ENCODE measurements at places on chromosomes 1 and 21. TPM values are rescaled to one million over a fixed set of nuclear protein-coding genes. Genes with fewer than 3 reads are reported as not detected.

GRCh38 chr1:224733027-224733911 is 117.2 kb downstream of the CNIH3 start:
- DNase-seq, result no peak

- no peak for DNase-seq
Observed at GRCh38 chr1:231841616-231842344, 215.2 kb downstream of the DISC1 start.

GRCh38 chr1:63670164-63670563 is 77.0 kb downstream of the PGM1 start:
- no peak for DNase-seq

DNA sequence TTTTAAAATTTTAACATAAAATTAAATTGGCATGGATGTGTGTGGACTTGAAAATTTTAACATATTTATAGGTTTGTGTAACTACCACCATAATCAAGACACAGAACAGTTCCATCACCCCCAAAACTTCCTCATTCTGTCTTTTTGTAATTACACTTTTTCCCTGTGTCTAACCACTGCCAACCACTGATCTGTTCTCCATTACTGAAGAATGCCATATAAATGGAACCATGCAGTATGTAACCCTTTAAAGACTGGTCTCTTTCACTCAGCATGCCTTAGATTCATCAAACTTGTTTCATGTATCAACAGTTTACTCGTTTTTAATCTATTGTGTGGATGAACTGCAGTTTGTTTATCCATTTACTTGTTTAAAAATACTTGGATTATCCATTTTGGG is 13.0 kb upstream of the AHCYL1 start:
- DNase-seq, result no peak

- no peak for DNase-seq
Observed at GRCh38 chr1:9201401-9202239, 33.0 kb upstream of the H6PD start.

Gene HSD3B1
- not detected for total RNA-seq

Gene RSBN1
- total RNA-seq, result 32.7 TPM

Gene C1orf74
- 2.8 TPM for total RNA-seq

Measured in activated naive CD8-positive, alpha-beta T cell treated with anti-CD3 and anti-CD28 coated beads, Interleukin-2, amount 10 ng/mL, durations not matched to agents 7 days and 5 days (primary cell).